NCI-H1436 (cell line): ENCODE measurements at places on chromosomes 5 and 9.

DNA sequence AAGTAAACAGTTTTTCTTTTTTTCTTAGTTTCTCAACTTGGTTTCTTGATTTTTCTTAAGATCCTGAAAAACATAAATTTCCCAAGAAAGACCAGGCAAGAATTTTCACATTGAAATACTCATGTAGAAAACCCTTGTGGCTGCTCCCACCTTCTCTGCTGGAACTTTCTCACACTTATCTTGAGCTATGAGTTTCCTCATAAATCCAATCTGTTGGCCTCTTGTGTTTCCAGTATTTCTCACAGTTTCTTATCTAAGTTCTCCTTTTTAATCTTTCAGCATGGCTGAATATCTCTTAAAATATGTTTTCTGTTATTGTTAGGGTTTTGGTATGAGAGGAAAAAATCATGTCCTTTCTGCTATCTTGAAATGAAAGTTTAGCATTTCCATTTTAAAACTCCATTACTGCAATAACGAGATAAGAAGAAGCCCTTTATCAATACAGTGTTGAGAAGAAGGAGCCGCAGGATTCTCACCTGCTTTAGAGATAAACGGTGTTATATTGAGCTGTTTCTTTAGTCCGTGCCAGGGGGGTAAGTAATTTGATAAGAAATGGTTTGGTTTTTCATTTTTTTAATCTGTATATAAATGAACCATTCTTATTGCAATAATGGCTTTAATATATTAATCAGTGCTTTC, 89.3 kb downstream of the ALDH1A1 start:
- DNase-seq, result no peak

GRCh38 chr5:59058969-59059687, 476.3 kb downstream of the RAB3C start:
- no peak for DNase-seq

DNA sequence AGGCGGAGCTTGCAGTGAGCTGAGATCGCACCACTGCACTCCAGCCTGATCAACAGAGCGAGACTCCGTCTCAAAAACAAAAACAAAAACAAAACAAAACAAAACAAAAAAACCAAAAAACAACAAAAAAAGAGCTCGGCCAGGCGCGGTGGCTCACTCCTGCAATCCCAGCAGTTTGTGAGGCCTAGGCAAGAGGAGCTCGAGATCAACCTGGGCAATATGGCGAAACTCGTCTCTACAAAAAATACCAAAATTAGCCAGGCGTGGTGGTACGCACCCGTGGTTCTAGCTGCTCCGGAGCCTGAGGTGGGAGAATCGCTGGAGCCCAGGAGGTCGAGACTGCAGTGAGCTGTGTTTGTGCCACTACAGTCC, 20.2 kb downstream of the TRIM7 start:
- DNase-seq, result no peak

DNA sequence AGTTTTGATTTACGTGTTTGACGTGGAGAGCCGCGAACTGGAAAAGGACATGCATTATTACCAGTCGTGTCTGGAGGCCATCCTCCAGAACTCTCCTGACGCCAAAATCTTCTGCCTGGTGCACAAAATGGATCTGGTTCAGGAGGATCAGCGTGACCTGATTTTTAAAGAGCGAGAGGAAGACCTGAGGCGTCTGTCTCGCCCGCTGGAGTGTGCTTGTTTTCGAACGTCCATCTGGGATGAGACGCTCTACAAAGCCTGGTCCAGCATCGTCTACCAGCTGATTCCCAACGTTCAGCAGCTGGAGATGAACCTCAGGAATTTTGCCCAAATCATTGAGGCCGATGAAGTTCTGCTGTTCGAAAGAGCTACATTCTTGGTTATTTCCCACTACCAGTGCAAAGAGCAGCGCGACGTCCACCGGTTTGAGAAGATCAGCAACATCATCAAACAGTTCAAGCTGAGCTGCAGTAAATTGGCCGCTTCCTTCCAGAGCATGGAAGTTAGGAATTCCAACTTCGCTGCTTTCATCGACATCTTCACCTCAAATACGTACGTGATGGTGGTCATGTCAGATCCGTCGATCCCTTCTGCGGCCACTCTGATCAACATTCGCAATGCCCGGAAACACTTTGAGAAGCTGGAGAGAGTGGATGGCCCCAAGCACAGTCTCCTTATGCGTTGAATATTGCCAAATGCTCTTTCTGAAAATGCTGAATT, 850 bp downstream of the RRAGA start:
- no peak for DNase-seq

GRCh38 chr5:56102889-56103288, 108.1 kb upstream of the IL6ST start:
- no peak for DNase-seq

- no peak for DNase-seq
These were observed 227.3 kb downstream of the FANCC start for GRCh38 chr9:95090023-95090791.

DNA sequence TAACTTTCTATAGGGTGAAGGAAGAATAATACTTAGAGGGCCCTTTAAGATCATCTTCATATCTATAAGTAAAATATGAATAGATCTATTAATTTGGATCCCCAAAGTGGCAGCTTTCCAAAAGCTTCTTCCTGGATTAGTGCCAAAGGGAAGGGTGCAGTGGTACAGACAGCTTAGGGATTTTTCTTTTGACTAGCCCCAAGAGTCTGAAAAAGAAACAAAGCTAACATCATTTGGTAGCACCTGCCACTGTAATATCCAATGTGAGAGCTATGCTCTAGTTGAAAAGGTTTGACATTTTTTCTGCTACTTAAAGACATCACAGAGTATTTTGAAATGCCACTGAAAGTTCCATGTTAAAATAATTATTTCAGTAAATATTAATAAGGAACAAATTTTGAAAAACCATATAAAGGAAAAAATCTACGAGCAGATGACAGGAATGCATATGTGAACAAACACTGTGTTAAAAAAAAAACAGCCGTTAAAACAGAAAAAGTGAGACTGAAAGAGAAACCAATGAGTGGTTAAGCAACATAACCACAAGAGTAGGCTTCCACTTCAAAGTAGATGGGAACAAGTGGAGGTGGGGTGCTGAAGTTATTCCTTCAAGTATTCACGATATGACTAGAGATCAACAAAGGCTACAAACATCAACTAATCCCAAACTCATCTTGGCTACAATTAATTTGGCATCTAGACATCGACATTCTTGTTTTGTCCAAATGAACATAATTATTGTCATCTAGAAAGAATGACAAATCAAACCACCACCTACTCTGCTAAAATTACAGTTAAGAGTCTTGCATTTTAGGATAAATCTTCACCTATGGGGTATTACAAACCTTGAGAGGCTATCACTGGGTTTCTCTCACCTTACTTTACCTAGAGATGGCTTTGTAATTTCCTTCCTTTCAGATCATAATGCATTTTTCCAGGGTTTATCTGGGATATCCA, 137.5 kb downstream of the CPLANE1 start:
- no peak for DNase-seq

DNA sequence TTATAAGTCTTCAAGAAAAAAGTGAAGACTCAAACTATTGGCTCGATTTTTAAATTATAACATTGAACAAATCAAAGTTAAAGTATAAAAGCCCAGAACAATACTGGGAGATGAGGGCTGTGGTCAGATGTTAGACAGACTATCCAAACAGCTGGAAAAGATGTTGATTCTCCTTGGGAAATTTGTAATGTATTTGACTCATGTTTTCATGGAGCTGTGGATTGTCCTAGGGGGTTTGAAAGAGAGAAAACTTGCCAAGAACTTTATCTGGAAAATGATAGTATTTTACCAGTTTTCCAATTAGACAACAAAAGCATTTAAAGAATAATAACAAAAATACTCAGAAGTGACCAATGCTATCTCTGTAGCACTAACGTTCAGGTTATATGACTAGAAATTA, 339.2 kb downstream of the ARL15 start:
- DNase-seq, result no peak

- no peak for DNase-seq
These were observed 1237.9 kb downstream of the CDH12 start for GRCh38 chr5:21615195-21615765.

GRCh38 chr9:73719660-73720059, 568.0 kb downstream of the ANXA1 start:
- no peak for DNase-seq

GRCh38 chr5:56161927-56162326, 71.2 kb downstream of the ANKRD55 start:
- no peak for DNase-seq

DNA sequence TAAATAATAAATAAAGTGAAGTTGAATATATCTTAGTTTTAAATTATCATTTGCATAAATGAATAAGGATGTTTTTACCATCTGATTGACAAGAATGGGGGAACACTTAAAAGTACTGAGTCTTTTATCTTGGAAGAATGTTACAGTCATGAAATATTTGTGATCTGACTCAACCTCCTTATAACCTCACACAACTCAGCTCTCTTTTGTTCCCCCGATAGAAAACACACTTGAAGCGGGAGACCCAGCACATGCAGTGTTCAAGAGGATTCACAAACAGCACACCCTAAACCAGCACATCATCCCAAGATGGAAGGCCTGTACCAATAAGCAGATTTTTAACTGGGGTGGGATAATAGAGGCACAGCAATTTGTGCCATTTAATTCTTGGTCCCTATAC, 15.5 kb downstream of the BAAT start:
- DNase-seq, result no peak

DNA sequence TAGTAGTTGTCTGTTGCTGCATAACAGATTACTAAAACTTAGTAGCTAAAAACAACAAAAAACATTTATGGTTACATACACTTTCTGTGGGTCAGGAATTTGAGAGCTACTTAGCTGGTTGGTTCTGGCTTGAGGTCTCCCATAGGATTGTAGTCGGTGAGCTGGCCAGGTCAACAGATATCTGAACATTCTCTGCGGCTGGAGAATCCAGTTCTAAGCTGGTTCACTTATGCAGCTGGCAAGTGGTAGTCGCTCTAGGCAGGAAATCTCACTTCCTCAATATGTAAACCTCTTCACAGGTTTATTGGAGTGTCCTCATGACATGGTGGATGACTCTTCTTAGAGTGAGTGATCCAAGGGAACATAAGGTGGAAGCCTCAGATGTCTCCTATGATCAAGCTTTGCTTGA, 65.7 kb upstream of the TNFAIP8 start:
- no peak for DNase-seq

GRCh38 chr9:132983491-132984201, 5.2 kb downstream of the GFI1B start:
- no peak for DNase-seq

GRCh38 chr9:78443946-78444345, 147.0 kb downstream of the PSAT1 start:
- DNase-seq, result no peak

- DNase-seq, result no peak
These were observed 249.5 kb downstream of the MAN2A1 start for GRCh38 chr5:109939116-109939682.

GRCh38 chr9:125774106-125774505, 26.9 kb downstream of the PBX3 start:
- no peak for DNase-seq

GRCh38 chr5:12854386-12854785, 950.1 kb upstream of the CTNND2 start:
- DNase-seq, result no peak

GRCh38 chr5:97022898-97023297, 87.0 kb downstream of the LNPEP start:
- no peak for DNase-seq

DNA sequence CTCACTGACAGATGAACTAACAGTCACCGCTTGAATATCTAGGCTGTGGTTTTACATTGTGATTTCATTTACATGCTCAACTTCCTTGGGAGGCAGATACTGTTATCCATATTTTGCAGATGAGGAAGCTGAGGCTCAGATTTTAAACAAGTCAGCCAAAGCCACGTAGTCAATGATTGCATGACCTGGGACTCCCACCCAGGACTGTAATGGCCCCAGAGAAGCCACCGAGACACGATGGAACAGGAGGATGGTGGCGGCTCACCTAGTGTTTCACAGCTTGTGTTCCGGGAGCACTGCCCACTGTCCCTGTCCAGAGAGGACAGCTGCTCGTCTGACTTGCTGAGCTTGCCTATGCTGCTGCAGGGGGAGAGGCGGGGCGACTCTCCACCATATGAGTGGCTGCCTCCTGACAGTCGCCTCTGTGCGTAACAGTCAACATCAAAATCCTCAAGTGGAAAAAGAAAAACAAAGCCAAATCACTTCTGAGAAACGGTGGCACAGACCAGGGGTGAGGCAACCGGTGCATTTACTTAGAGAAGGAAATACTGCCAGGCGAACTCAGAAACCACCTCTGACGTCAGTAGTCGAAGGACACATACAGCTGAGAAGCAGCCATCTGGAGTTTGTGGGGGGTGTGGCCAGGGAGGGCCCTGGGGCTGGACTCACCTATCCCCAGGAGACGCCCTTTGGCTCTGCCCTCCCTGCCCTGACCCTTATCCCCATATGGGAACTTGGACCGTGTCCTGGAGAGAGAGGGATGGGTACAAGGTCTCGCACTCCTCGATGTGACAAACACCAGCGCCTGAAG, 82.5 kb downstream of the PRRT1B start:
- DNase-seq, result no peak

GRCh38 chr9:91211414-91211813, 150.3 kb downstream of the AUH start:
- no peak for DNase-seq

DNA sequence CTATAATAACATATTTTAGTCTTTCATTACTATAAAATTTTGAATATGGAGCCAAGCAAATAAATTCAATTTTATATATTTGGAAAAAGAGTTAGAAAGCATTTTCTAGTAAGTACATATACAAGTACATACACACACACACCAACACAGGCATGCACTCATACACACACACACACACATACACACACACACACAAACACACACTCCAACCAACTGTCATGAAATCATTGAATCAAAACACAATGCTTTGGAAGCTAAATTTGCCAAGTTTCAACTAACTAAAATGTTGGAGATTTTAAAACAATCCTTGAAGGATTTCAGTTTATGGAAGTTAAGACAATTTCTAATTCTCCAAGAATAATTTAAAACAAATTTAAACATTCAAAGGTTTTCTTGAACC, 283.2 kb downstream of the TAF11L14 start:
- no peak for DNase-seq

GRCh38 chr9:120693700-120694008, 20.6 kb downstream of the MEGF9 start:
- DNase-seq, result no peak

DNA sequence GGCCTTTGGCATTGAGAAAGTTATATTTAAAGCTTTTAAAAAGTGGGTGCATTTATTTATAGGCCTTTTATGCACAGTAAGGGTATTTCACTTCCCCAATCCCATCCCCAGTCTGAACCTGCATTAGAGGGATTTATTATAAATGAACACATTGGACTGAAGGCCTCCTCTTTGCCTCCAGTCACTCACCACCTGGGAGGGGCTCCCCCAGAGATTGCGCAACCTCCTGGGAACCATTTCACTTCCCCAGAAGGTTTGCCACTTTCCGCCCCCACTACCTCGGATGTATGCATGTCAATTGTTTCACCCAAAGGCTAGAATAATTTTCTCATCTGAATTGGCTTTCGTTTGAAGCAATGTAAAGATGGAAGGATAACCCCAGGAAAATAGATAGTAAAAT, 29.8 kb upstream of the VCAN start:
- no peak for DNase-seq

- DNase-seq, result no peak
These were observed 270.7 kb upstream of the TLE4 start for GRCh38 chr9:79301085-79301484.

- no peak for DNase-seq
These were observed 414.0 kb upstream of the ACTBL2 start for GRCh38 chr5:57896576-57896975.
